Choroid plexus epithelial cell (primary cell): ENCODE measurements at places on chromosomes 6 and 20.

- no peak for DNase-seq
These were observed 43.4 kb upstream of the PIM1 start for GRCh38 chr6:37126493-37126958.

DNA sequence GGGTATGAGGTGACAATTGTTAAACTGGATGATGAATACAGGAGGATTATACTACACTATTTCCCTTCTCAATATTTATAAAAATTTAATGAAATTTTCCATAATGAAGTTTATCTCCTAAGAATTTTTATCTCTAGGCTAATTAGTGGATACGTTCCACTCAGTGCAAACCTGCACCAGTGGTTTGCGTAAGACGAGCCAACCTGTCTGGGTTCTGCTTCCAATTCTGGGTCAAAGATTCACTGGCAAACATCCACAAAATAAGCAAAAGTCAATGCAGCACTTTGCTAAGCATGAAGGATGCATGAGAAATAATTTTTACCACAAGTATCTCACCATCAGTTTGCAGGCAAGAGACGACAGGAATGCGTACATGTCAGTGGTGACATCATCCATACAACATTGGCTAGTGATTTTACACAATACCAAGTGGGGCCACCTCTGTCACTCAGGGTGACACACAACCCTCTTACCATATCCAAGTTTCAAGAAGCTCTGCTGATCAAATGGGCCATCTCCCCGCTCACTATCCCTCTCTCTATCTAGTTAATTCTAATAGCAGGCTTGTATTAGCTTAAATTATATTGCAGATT, 51.7 kb downstream of the FAM50B start:
- DNase-seq = peak; percentile 28

- DNase-seq = no peak
These were observed 6.7 kb upstream of the TMEM30A start for GRCh38 chr6:75291331-75291730.

GRCh38 chr20:38231531-38232121, 28.9 kb downstream of the KIAA1755 start:
- DNase-seq = peak; percentile 87

GRCh38 chr6:110221738-110222137, 41.5 kb downstream of the CDC40 start:
- DNase-seq = peak; percentile 12

DNA sequence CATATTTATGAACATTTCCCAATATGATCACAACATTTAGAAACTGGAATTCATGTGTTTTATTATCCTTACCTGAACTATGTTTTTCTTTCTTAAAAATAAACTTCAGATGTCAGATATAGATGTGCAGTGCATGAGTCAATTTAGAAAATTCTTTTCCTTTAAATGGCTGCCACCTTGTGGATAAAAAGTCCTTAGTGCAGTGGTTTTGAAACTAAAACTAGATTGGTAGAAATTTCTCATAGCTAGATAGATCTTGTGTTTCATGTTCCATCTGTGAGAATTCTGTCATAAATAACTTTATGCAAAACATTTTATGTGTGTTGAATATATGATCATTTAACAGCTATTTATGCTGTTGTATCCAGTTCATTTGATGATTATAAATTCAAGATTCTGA, 134.9 kb downstream of the KLHL32 start:
- DNase-seq = peak; percentile 69

GRCh38 chr6:166529586-166529985, 56.9 kb downstream of the RAMACL start:
- no peak for DNase-seq

DNA sequence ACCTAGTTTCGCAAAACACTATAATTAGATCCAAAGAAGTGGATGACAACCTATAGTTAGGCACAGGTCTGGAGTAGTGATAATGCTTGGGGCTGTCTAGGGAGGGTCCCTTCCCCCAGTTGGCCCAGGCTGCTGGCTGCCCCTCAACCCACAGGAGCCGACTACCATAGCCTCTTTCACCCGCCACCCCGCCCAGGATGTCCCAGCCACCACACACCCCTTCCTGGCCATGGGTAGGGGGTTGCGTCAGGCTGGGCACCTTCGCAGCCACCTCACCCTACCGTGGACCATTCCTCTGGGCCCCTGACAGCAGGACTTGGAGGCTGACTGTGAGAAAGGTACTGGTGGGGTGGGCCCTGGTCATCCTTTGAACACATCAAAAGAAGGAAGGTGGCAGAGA, 8.5 kb downstream of the TFEB start:
- no peak for DNase-seq

DNA sequence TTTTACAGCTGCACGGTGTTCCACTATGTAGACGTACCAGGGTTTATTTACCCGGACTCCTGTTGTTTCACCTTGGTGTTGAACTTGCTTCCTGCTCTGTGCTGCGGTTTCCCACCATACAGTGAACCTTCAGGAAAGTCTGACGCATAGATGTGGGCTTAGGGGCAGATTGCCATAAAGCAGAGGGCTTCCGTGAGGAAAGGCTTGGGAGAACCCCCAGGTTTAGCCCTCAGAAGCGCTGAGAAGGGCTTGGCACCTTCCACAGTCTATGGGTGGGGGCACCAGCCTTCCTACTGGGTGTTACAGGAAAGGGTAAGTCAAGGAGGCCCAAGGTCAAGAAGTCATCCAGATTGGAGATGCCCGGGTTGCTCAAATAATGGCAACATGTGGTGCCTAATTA, 19.2 kb upstream of the MRPS18A start:
- DNase-seq = peak; percentile 95

GRCh38 chr6:170206317-170206621, 84.6 kb downstream of the DLL1 start:
- no peak for DNase-seq

- DNase-seq = peak; percentile 52
These were observed 118.6 kb upstream of the CCDC28A start for GRCh38 chr6:138654715-138655634.

- DNase-seq = peak; percentile 35
These were observed 28.0 kb downstream of the ASXL1 start for GRCh38 chr20:32386091-32386490.

GRCh38 chr6:10410207-10411050, 4.4 kb downstream of the TFAP2A start:
- DNase-seq = no peak

- DNase-seq = no peak
These were observed 227.1 kb upstream of the ID4 start for GRCh38 chr6:19609972-19610641.
